Stimulated activated CD8-positive, alpha-beta memory T cell treated with anti-CD3 and anti-CD28 coated beads, Interleukin-2, amount 100 ng/mL, for 1 hour (primary cell): ENCODE measurements at places on chromosomes 5 and 9.

DNA sequence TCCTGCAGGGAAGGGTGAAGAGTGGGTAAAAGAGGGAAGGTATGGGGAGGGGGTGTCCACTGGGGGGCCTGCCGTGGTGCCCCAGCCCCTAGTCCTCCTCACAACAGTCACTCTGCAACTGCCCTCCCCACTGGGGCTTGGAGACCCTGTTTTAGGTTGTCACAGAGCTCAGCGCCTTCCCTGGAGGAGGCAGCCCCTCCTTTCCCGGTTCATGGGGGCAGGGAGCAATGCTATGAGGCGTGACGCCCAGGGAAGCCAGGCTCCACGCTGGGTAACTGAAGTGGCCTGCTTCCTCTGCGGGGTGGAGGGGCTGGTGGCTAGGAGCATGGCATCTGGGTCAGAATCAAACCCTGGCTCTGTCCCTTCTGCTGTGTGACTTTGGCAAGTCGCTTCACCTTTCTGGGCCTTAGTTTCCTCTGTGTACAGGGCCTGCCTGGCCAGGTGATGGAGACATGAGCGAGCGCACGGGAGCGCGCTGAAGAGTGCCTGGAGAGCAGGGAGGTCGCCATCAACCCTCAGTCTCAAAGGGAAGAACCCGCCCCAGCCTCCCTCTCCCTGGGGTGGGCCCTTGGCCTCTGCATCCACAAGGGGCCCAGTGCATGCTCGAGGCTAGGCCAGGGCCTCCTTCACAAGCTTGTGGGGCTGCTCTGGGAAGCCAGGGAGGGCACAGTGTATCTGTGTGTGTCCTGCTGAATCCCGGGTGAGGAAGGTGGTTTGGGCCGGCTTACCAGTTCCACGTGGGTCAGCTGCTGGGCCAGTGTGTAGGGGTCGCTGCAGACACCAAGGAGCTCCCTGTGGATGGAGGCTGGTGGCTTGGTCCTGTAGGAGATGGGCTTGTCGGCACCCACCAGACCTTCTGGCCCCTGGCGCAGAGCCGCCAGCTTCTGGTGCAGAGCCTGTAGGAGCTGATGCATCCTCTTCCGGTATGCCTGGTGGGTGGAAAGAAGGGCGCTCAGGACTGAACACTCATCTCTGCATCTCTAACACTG, 56.4 kb upstream of the RNF130 start:
- DNase-seq: no peak

- DNase-seq: no peak
Measured at GRCh38 chr9:33130961-33131789, 36.0 kb downstream of the B4GALT1 start.

DNA sequence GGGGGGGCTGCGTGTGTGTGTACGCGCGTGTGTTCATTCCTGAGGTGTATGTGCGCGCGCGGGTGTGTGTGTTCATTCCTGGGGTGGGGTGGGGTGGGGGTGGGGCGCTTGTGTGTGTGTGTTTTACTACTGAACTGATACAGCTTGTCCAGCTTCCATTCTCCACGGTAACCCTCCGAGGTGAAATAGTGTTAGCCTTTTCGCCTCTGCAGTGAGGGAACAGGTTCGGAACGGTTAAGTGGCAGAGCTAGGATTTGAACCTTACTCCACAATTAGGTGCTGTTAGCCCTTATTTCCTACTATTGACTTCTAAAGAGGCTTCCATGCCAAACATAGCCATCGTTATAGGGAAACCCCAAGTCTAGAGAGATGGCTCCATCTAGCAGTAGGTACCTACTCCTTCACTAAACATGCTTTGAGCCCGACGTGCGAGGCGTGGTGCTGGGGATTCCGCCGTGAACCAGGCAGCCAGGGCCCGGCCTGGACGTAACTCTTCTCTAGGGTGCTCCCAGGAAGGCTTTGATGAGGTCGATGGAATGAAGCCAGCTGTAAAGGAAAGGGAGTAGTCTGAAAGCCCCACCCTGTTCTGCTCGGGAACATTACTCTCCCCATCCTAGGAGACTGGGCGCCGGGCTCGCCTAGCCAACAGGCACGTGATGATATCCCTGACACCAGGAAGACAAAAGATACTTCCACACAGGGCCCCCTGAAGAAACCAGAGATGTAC, 782 bp upstream of the SKP1 start:
- DNase-seq: no peak

DNA sequence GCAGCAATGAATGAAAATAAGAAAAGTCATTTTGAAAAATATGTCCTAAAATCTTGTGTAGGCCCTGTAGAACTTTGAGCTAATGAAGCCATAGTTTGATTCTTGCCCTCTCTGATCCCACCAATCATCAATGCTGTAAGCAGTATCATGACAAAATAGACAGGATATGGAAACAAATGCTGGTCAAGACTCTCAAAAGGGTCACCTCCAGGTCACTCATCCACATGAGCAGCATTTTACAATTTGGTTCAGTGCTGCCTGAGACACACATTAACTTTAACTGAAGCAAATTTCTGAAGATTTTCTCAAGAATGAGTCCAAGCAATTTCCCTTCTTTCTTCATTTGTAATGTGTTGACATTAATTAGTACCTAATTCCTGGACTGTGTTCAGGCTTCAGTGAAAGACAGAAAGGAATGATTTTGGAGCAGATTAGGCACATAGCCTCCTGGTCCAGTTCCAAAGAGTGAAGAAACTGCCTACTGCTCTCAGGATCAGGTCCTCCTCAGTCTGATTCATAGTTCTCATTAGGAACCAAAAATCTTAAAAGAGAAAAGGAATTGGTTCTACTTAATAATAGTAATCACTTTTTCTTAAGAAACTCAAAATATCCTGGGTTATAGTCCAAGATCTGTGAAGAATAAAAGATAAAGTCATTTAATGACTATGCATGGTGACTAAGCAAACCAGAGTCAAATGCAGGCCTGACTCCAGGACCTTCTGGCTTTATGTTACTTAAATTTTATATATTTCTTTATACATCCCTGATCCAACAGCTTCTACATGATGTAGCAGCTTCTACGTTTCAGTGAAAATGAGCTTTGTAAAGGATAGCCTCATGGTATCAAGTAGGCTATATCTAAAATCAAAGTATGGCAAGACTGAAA, 192.1 kb upstream of the RGMB start:
- no peak for DNase-seq

DNA sequence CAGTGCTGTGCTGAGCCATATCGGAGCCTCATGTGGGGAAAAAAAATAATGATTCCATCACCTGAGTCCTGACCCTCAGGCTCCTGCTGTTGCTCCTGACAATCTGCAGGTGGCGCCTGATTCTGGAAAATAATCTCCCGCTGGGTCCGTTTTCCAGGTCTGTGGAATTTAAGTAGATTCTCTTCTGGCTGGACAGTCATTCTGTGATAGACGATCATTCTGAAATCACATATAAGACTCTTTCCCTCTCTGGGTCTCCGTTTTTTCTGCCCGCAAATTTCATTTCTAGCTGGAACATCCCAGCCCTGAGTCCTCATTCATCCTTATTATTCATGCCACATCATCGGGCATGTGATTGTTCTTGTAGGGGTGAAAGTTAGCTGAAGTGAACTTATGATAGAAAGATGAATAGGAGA, 22.1 kb upstream of the STXBP1 start:
- no peak for DNase-seq

DNA sequence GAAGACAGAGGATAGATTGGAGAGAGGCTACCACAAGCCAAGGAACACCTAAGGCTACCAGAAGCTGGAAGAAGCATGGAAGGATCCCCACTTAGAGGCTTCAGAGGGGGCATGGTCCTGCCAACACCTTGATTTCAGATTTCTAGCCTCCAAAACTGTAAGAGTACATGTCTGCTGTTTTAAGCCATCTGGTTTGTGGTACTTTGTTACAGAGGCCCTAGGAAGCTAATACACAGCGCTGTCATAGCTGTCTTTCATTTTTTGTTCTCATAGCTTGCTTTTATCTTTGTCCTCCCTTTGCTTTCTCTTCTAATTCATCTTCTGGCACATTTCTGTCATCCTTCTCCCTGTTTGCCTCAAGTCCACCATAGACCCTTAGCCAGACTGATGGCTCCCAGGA, 104.5 kb downstream of the ATP10B start:
- no peak for DNase-seq

DNA sequence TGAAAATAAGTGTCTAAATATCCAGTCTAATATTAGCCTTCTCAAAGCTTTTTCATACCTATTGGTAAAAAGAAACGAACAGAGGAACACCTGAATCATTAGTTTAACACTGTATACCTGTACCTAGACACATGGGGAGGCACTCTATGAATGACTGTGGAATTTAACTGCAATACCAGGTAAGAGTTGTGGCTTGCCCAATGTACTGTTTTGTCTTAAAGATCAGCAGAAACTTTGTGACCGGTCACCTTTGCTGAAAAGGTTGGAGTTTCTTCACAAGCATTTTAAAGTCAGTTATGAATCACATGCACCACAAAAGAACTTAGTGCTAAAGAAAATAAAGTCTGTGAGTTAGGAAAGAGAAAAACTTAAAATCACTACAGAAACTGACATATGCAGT, 2.4 kb downstream of the PGGT1B start:
- DNase-seq: no peak

DNA sequence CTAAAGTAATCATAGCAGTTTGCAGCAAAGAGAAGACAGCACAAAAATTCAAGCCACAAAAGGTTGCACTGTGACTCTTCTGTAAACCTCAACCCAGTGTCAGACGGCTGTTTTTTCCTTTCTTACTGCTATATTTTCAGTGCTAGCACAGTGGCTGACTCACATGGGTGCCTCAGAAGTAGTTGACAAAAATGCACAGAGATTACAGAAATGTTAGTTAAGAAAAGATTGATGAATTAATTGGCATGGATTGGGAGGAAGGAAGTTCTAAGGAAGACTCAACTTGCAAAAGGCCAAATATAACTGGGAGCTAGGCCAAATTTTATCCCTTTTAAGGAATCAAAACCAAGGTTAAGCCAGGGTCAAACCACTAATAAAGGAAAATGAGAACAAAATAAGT, 43.7 kb upstream of the ITGA1 start:
- DNase-seq: no peak

- DNase-seq: no peak
Measured at GRCh38 chr5:72552041-72552557, 44.9 kb upstream of the ZNF366 start.

- no peak for DNase-seq
Measured at GRCh38 chr5:173056783-173057061, 570 bp downstream of the CREBRF start.

GRCh38 chr9:8855046-8855445, 1055.5 kb upstream of the DMAC1 start:
- DNase-seq: no peak

GRCh38 chr5:1280177-1281037, 14.5 kb downstream of the TERT start:
- DNase-seq: no peak

DNA sequence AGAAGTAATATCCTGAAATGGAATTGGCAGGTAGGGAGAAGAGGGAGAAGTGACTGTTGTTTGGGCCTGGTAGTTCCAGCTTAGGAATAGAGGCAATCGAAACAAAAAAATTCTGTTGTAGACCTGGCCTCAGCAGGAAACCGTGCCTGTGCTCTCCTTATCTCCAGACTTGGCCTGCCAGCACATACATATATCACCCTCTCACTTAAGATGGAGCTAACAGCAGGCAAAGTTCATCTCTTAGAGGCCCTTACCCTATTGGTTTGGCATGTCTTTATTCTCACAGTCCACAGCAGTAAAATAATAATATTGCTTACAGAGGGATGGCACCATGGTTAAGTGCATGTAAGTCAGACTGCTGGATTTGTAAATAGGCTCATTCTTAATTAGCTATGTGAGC, 19.6 kb upstream of the TNC start:
- DNase-seq: no peak

GRCh38 chr9:9750719-9751118, 862.1 kb downstream of the PTPRD start:
- DNase-seq: no peak

DNA sequence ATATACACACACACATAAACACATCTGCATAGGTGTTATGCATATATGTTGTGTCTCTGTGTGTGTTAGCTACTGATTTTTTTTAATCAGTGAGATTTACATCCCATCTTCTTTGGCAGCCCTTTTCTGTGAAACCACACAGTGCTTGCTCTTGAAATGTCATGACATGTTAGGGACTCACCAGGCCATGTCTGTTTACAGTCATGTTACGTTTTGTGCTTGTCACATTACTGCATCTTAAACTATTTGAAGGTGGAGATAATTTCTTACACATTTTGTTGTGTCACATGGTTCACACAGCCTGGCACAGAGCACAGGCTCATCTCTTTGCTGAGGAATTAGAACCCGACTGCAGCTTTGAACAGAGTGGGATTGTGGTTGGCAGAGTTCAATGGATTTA, 364.4 kb upstream of the RIOK2 start:
- DNase-seq: no peak

- no peak for DNase-seq
Measured at GRCh38 chr5:65271906-65272305, 209.8 kb downstream of the ADAMTS6 start.

DNA sequence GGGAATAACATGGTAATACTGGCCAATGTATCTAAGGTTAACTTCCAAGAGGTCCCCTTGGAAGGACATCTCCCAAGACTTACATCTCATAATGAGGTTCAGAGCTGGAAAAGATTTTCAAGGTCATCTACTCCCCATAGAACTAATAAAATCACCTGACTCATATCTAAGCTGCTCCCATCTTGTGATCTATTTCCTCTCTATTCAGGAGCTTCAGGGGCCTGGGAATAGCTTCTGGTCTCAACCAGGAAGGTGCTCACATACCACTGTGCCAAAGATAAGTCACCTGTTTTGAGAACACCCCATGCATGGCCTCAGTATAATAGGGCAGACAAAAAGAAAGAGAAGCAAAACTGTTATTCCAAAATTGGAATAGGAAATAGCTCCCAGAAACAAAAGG, 74.2 kb downstream of the OXCT1 start:
- no peak for DNase-seq

GRCh38 chr5:59260200-59260599, 633.3 kb downstream of the PDE4D start:
- DNase-seq: no peak

GRCh38 chr5:45089870-45090269, 281.1 kb downstream of the MRPS30 start:
- no peak for DNase-seq

DNA sequence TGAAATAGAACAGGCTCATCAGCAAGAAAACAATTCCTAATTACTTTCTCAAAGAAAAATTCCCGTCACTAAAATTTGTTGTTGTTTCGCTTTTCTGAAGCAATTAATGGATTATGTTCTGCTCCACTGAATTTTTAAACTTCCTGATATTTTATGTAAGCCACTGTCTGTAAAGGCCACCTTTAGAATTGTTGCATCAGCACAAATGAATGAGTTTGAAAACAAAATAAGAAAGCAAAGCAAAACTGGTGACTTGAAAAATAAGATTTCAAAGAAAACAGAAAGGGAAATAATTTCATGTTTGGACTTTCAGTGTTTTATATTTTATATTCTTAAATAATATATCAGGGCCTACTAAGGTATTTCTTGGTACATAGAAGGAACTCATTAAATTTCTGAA, 636.3 kb upstream of the TYRP1 start:
- no peak for DNase-seq
